ENCODE measurements at places on chromosomes 2 and 18.

DNA sequence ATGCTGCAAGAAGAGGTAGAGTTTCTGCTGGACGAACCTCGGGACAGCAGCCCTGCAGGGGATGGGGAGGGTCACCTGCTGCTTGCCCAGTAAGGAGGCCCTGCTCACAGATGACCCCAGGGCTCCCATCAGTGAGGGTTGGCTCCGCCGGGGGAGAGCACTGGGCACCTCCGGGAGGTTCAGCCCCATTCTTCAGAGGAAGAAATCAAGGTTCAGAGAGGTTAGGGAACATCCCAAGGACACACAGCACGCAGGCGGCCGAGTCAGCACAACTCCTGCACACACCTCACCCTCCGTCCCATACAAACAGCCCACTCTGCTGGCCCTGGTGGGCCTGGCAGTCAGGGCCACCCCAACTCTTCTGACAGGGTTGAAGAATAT, 11.7 kb upstream of the CCDC74B start:
- DNase-seq, result no peak

- no peak for DNase-seq
Measured at GRCh38 chr2:237152361-237152760, 66.7 kb downstream of the COPS8 start.

DNA sequence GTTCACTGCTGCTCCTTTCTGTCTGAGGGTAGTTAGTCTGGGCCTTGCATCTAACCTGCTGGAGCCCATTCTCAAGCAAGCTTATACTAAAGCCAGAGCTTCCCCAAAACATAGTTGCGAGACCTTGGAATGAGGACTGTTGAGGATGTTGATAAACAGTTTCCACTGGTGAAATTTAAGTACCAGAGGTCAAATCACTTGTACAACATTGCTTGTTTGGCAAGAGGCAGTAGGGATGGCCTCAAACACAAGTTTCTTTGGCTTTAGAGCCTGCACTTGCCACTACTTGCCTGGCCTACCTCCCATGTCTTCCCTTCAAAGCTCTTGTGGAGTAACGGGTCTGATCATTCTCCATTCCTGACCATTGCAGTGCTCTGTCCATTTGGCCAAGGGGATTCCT, 262.7 kb downstream of the FHOD3 start:
- DNase-seq, result no peak

DNA sequence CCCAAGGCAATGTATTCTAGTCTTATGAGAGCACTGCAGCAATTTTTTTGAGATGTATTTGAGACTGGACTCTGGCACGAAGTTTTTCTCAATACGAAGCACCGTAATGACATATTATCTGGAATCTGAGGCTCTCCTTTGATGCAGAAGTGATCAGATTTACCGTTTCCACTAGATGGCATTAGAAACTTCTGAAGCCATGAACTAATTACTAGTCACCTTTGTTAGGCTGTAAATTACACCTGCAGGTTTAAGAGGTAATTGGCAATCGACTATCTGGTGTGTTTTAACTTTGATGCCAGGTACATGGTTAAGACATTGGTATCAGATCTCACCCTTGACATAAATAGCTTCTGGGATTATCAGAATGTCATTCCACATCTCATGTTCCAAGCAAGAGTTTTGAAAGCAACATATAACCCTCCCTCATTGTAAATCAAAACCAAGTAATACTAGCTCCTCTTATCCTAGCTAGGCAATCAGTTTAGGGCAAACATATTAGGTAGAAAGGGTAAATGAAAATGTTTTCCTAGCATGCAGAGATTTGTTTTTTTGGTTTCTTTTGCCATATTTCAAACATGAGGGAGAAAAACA, 254.6 kb upstream of the SPRED2 start:
- DNase-seq, result no peak

DNA sequence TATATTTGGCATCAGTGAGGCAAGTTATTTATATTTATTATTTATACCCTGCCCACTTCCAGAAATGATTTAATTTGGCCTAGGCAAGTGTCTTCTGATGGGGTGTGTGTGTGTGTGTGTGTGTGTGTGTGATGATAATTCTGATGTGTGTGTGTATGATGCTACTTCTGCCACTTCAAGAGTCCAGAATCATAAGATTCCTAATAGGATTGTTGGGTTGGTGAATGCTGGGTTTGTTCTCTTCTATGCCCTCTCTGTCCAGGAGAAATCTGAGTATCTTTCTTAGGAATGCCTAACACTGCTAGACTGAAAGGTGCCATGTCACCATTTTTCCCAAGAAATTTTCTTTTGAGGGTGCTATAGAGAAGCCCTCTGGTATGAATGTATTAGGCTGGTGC, 122.5 kb downstream of the SPTBN1 start:
- DNase-seq, result no peak

- peak; percentile 87 for DNase-seq
Measured at GRCh38 chr2:7692657-7693161, 775.5 kb downstream of the RNF144A start.

- no peak for DNase-seq
Measured at GRCh38 chr18:74337155-74337911, 21.7 kb downstream of the C18orf63 start.

GRCh38 chr2:237723602-237724001, 75.0 kb upstream of the RBM44 start:
- peak; percentile 50 for DNase-seq

DNA sequence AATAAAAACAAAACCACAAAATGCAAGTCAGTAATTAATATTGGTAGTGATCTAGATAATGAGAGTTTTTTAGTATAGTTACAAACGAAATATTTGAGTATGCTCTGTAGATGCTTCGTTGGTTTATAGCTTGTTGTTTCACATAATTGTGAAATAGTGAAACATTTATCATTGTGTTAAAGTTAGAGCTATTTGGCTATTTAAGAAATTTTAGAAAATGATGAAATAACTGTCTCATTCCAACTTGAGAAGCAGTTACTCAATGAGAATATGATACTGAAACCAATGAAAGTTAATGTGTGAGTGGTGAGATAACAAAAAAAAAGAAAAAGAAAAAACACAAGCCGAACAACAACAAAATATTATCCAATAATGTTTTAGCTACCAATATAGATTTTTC, 475.6 kb upstream of the ZEB2 start:
- DNase-seq, result no peak

DNA sequence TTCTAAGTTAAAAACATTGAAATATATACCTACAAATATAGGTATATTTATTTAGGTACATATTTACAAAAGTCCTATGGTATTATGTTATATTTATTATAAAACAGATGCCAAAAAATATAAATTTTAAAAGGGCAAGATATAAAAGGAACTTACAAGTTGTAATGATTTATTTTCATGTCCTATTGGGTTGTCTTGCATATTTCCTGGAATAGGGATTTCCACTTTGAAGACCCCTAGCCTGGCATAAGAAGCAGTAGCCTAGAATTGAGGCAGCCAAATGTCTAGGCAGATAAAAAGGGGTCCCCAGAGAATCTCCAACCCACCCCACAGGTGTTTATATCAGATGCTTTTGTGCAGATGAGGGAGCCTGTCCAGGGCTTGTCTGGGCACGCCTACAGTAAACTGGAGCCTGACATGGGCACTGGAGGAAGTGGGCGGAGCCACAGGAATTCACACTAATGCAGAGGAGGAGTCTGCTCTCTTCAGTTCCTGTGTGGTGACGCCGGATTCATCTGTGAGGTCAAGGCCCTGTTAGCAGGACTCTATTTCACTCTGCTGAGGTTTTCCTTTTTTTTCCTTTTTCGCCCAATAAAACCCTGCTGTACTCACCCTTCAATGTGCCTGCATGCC, 1088.9 kb upstream of the PIK3C3 start:
- DNase-seq, result peak; percentile 34

GRCh38 chr2:204730603-204731002, 185.3 kb downstream of the PARD3B start:
- no peak for DNase-seq

GRCh38 chr2:33598561-33599174, 431 bp downstream of the FAM98A start:
- peak; percentile 45 for DNase-seq

- DNase-seq, result no peak
Measured at GRCh38 chr2:46971929-46972328, 56.3 kb upstream of the MCFD2 start.

GRCh38 chr18:53534695-53535094, 689.8 kb downstream of the MBD2 start:
- DNase-seq, result no peak

GRCh38 chr2:119106301-119106897, 52.2 kb downstream of the C1QL2 start:
- DNase-seq, result peak; percentile 7

DNA sequence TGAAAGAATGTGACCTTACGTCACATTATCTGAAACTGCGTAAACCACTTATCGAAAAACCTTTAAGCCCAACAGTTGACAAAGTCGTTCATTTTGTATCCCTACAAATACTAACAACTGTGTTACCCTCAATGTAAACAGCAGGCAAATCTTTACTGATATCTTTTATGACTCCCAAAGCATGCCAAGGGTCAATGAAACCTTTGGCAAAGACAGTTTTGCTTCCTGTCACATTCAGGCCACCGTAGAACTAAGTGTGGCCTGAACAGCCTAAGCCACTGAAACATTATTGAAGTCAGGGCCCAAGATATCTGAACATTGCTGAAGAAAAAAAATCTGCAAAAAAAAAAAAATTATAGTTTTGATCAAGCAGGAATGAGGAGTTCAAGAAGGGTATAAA, 77.3 kb downstream of the FAM124B start:
- DNase-seq, result no peak

GRCh38 chr2:105812180-105813044, 67.7 kb downstream of the NCK2 start:
- peak; percentile 96 for DNase-seq

DNA sequence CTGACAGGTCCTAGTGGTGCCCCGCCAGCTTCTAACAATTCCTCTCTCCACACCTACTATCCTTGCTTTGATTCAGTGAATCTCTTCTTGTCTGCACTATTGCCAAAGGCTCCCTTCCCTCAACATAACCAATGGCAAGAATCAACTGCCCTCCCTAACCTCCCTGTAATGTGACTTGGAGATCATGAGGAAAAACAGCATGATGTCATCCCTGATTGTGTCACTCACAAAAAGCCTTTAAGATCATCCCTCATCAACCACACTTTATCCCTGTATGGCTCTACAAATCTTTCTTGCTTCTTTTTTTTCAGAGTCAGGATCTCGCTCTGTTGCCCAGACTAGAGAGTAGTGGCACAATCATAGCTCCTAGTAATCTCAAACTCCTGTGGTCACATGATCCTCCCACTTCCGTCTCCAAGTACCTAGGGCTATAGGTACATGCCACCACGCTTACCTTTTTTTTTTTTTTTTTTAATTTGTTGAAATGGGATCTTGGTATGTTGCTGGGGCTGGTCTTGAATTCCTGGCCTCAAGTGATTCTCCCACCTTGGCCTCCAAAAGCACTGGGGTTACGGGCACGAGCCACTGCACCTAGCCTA, 19.7 kb downstream of the SAP130 start:
- DNase-seq, result no peak

- DNase-seq, result no peak
Measured at GRCh38 chr2:60339286-60339685, 214.2 kb downstream of the BCL11A start.

DNA sequence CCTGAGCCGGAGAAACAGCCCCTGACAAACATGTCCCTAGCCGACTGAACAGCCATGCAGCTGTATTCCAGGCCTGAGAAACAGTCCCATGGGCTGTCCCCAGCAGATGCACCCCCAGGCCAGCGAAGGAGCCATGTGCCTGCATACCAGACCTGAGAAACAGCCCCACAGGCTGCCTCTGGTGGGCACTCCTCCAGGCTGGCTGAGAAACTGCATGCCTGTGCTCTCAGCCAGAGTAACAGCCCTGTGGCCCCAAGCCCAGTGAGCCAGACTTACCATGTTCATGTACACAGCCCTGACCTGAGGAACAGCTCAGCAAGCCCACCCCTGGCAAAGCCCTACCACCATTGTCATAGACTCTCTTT, 24.8 kb downstream of the BOLL start:
- no peak for DNase-seq
